ENCODE measurements at places on chromosomes 1 and 21.

GRCh38 chr1:187837787-187838186 is 1009.0 kb downstream of the PLA2G4A start:
- DNase-seq: no peak

DNA sequence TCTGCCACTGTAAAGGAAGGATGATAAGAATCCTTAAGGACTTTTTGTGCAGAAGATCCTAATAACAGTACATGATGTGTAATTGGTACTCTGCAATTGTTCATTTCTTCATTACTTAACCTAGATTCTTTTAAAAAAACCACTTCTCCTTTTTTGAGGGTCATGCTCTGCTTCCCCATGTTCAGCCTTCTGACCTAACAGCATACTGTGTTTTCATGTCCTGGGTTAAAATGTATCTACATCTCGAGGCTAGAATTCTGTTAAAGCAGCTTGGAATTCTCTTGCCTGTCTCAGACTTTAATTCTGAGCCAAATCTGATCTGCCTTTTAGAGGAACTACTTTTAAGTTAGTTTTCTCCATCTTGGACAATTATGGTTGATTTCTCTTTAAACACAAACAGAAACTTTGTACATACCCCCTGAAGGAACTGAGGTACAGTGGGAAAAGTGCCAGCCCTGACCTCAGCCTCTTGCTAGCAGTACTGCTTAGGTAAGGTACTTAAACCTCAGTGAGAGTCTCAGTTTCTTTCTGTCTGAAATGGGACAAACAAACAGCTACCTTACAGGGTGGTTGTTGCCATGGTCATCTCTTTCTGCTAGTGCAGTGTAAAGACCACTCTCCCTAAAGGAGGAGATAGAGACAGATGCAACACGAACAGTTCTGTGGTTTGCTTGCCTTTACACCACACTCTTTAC is 103.2 kb upstream of the DYNLT5 start:
- no peak for DNase-seq

GRCh38 chr1:115475901-115476300 is 137.9 kb upstream of the NGF start:
- DNase-seq: no peak

- no peak for DNase-seq
Observed at GRCh38 chr1:203521074-203521794, 27.3 kb downstream of the OPTC start.

- DNase-seq: no peak
Observed at GRCh38 chr1:220990427-220991339, 111.4 kb downstream of the HLX start.

GRCh38 chr1:217574265-217574949 is 56.5 kb downstream of the GPATCH2 start:
- no peak for DNase-seq

GRCh38 chr21:25903607-25904006 is 168.8 kb downstream of the GABPA start:
- no peak for DNase-seq

DNA sequence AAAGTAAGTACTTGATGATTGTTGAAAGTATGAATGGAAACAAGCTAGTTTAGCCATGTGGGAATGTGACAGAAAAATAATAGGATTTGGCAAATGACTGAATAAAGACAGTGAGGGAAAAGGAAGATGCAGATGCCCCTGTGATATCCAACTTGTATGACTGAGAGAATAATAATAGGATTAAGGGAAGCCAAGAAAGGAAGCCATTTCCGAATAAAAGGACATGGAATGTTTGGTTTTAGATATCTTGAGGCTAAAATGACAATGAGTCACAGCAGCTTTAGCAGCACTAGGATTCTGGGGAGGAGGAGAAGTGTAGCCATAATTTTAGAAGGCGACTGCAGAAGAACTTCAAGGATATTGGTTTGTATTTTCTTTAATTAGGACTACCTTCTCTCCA is 109.2 kb downstream of the TTLL7 start:
- no peak for DNase-seq

DNA sequence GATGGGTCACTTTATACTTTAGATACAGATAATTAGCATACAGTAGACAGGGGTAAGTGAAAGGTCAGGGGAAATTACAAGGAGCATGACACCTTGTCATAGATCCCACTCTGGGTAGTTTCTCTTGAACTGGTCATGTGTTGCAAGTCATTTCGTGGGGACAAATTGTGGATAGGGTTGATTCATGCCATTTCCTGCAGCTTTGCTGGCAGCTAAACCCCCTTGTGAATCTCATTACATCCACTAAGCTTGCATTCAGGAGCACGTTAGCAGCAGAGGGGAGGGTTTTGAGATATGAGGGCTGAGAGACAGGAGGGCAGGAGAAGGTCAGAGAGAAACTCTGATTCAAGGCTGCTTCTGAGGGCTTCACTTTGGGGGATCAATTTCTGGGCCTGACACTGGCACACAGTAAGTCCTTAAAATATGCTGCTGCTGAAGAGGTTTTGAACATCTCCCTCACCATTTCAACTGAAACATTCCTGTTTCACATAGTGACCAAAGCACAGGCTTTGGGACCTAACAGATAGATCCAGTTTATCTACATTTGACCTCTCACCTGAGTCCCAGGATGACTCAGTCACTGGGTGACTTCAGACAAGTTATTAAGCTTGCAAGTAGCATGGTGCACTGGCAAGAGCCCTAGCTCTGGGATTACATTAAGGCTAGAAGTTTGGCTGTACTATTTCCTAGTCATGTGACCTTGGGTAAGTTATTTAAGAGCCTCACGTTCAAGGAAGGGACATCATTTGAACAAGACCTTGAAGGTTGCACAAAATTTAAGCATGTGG is 206.0 kb upstream of the USP24 start:
- no peak for DNase-seq

DNA sequence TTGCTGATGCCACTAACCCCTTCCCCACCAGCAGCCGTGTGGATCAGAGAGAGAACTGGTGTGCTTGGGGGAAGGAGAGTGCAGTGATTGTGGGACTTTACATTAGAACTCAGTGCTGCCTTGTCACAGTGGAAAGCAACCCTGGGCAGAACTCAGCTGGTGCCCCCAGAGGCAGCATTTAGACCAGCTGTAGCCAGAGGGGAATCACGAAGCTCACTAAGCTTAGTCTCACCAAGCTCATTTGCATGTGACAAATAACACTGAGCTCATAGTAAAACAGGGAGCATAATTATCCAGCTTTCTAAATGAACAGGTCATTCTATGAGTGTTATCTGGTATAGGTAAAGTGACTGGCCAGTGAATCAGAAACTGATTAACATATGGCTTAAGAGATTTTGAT is 9.8 kb upstream of the SMAP2 start:
- DNase-seq: no peak

- DNase-seq: no peak
Observed at GRCh38 chr1:198520524-198521254, 19.8 kb downstream of the ATP6V1G3 start.

- DNase-seq: no peak
Observed at GRCh38 chr1:54372978-54373377, 33.2 kb downstream of the SSBP3 start.

GRCh38 chr1:173714441-173714758 is 381 bp upstream of the KLHL20 start:
- DNase-seq: no peak

DNA sequence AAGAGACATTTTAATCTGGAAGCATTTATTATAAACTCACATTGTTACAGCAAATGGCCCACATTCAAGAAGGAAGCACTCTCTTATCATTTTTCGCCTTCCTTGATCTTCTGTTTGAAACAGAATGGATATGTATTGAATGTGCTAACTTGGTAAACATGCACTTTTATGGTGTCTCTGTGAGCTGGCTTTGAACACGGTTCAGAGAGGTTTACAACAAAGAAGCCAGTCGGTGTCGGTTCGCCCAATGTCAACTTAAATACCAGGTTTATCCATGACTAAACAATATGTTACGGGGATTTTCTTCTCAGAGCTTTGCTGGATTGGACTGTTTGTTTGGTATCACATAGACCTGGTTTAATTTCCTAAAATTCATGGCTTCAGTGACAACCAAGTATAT is 226.4 kb downstream of the TGFB2 start:
- no peak for DNase-seq

- no peak for DNase-seq
Observed at GRCh38 chr1:90951009-90951408, 70.8 kb downstream of the ZNF644 start.

- no peak for DNase-seq
Observed at GRCh38 chr1:224182057-224182865, 779 bp upstream of the DEGS1 start.

GRCh38 chr1:173100476-173101107 is 49.9 kb upstream of the TNFSF18 start:
- no peak for DNase-seq

DNA sequence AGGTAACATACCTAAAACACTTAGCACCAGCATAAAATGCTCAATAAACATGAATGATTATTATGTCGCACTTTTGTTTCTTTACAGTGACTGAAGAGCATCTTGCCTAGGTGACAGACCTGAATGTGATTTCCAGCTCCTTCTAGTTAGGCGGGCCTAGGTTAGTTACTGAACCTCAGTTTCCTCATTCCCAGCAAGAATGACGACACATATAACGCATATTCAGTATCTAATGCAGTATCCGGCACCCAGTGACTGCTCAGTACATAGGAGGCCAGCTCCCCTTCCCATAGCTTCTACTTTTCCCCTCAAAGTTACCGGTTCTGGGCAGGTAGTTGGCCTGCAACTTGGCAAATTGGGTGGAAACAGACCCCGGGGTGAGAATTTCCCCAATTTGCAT is 763 bp downstream of the AUNIP start:
- DNase-seq: no peak

DNA sequence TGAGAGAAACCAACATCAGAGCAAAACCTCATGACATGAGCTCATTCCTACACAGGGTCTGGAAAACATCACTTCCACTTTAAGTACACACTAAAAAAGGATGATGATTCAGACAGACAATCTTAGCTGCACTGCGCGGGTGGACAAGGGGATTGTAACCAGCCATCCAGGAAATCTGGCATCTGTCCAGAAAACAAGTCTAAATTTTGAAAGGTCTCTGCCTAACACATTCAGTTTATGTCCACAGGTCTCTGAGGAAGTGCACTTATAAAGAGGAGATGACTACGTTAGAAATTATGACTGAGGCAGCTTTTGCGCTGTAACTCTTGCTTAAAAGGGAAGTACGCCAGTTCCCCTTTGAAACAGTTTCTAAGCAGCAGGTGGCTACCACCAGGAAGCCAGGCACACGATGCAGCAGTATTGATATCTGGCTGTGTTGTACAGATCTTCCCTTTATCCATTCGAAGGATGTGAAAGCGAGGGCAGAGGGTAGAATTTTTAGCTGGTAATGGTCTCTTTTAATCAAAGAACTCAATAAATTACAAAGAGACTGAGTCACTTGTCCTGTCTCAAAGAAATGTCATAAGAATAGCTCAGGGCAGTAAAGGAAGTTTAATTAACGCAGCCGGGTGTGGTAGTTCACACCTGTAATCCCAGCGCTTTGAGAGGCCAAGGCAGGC is 128.0 kb downstream of the SETD4 start:
- DNase-seq: no peak

DNA sequence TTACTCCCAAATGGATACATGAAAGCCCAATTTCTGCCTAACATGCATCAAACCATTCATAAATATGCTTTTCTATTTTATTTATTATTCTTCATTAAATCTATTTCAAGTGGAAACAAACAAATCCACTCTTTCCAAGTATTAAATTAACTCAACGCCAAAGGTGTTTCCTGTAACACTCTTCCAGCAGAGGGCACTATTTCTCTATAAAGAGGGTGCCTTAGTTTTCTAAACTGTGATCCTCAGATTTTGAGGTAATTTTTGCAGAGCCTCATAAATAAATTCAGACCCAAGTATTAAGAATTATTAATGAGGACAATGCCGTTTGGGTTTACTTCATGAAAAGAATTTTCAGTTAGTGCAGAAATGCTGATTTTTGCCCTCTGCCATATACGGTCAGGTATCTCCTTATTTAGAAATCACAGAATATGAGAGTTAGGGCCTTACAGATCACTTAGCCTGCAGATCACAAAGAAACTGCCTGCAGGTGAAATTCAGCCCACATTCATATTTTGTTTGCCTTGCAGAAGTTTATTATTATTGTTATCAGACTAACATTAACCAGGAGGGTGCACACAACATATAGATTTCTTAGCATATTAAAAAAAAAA is 40.1 kb upstream of the MYSM1 start:
- DNase-seq: no peak

- DNase-seq: no peak
Observed at GRCh38 chr1:67336783-67337182, 29.1 kb downstream of the IL12RB2 start.

- no peak for DNase-seq
Observed at GRCh38 chr1:229116114-229116513, 154.8 kb upstream of the RAB4A start.

DNA sequence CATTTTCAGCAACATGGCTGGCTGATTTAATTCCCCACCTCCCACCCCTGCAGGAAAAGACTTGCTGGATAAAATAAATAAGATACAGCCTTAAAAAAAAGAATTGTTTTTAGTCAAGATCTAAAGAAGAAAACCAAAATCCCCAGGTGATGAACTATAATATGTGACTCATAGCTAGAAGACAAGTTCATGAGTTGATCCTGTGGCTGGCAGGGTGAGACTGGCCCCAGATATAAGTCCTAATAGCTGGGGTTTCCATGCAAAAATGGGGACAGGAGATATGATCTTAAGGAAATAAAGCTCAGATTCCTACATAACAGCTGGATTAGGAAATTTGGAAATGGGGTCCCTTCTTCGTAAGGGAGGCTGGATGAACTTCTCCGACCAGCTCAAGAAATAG is 21.9 kb upstream of the RGSL1 start:
- DNase-seq: no peak

DNA sequence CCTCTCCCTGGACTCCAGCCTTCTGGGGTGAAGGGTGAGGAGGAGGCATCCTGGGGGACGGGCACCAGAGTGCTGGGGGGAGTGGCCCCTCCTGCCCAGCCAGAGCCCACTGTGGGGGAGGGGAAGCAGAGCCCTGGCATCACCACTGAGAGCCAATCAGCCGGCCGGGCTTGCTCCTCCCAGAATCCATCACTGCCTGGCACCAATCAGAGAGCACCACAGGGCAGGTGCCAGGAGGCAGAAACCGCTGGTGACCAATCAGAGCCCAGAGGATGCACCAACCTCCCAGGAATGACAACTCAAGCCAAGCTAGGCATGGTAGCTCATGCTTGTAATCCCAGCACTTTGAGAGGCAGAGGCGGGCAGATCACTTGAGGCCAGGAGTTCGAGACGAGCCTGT is 27.9 kb downstream of the CASZ1 start:
- no peak for DNase-seq

GRCh38 chr1:67978890-67979516 is 71.4 kb downstream of the DIRAS3 start:
- DNase-seq: no peak

DNA sequence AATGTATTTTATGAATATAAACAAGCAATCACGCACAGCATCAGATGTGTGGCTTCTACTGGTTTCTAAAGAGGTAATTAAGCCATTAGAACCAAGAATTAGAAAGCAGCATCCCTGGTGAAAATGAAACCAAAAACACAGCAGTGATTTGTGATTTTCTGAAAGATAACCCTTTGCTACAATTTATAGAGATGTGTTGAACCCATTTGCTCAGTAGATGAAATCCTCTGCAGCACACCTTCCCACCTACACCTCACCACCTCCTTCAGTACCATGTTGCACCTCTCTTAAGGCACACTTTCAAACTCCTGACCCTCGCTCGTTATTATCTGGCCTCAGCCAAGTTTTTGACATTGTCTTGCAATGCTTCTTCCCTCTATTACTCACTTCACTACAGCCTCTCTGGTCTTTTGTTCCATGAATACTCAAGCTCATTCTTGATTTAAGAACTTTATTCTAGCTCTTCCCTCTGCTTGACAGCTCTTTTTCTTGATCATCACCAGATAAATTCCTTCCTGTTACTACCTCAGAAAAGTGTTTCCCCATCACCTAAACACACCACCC is 38.6 kb downstream of the NSL1 start:
- no peak for DNase-seq
